ENCODE measurements at places on chromosomes 7 and 10.

GRCh38 chr10:124614003-124614659, 130.0 kb downstream of the FAM53B start:
- DNase-seq, result no peak

- no peak for DNase-seq
Observed at GRCh38 chr10:75083972-75084833, 27.3 kb upstream of the SAMD8 start.

DNA sequence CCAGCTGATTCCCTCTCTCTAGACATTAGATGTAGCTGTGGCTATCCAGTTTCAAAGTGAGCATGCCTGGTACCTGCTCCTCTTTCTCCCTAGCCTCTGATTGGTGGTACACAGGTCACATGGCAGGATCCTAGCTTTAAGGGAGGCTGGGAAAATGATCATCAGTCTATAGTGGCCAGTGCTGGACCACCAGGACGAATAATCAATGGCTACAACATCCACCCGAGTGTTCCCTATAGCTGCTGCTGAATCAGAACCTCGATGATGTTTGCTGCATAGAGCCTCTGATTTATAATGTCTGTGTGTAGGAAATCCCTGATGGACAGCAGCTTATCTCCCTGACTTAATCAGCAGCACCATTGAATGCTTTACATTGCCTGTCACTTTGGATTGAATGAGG, 28.9 kb upstream of the LMTK2 start:
- no peak for DNase-seq

GRCh38 chr10:80552151-80552646, 14.5 kb downstream of the SH2D4B start:
- DNase-seq, result peak; percentile 35

DNA sequence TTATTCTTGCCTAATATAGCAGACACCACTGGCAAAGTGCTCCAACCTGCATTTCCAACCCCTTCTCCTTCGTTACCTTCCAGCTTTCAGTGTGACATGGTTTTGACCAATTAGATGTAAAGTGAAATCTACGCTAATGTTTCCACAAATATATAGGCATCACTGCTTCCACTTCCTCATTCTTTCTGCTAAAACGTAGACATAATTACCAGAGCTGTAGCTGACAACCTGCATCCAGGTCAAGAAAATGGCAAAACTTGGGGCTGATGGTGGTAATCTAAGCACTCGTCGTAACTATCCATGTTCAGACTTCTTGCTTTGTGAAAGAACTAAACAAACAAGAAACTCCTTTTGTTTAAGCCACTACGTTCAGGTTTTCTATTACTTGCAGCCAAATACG, 41.8 kb upstream of the COL1A2 start:
- no peak for DNase-seq

- DNase-seq, result no peak
Observed at GRCh38 chr7:132200141-132200540, 376.1 kb downstream of the PLXNA4 start.

Data from right kidney (tissue), 9 donors.